DMS153 (cell line): ENCODE measurements at places on chromosomes 1 and 21.

- DNase-seq = no peak
Observed at GRCh38 chr1:186175588-186175987, 199.5 kb downstream of the TPR start.

GRCh38 chr1:217106231-217106901 lies 383.1 kb upstream of the ESRRG start:
- DNase-seq = no peak

GRCh38 chr1:24151175-24151533 lies 8.2 kb upstream of the IL22RA1 start:
- DNase-seq = peak; percentile 86

- no peak for DNase-seq
Observed at GRCh38 chr21:29209696-29210095, 79.3 kb downstream of the MAP3K7CL start.

GRCh38 chr1:226870401-226871279 lies at the start of gene PSEN2:
TSS of gene PSEN2 (plus strand) at chr1:226870616. CDS start at chr1:226881908, 11,292 bp downstream.
- peak; percentile 52 for DNase-seq

DNA sequence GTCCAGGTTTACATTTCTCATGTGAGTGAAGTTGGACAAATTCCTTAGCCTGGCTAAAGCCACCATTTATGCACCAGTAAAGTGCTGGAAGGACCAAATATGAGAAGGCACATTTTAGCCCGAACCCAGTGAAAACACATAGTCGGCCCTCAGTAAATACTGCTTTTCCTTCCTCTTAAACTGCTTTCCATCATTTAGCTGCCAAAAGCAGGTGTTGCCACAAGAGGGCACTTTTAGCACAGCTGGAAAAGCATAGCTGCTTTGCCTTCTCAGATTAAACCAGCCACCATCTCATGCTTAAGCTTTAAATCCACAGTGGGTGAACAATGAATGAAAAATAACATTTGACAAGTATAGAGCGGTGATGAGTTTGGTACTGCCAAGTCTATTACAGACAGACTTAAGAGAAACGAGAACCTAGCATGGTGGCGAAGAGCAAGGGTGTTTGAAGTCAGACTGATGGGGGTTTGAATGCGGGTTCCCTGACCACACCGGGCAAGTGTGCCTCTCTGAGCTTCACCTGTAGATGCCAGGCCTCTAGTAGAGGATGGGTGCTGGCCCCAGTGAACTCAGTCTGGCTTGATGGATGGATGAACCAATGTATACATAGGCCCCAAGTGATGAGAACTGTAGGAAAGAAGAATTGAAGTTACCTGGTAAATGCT lies 57.8 kb downstream of the SLC35D1 start:
- DNase-seq = peak; percentile 76

- DNase-seq = no peak
Observed at GRCh38 chr1:185393815-185394214, 76.8 kb upstream of the IVNS1ABP start.

DNA sequence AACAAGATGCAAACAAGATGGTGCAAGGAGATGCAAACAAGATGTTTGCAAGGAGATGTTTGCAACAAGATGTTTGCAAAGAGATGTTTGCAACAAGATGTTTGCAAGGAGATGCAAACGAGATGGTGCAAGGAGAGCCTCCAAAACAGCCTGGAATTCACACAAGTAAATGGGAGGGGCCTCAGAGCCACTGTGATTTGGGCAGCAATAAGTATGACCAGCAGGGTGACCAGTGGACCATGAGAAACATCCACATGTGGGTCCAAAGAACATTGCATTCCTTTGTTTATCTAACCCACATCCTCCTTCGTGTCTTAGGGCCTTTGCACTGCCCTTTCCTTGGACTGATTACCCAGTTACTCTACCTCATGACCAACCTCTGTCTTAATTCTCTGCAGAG lies 162.9 kb downstream of the PLPP3 start:
- no peak for DNase-seq

DNA sequence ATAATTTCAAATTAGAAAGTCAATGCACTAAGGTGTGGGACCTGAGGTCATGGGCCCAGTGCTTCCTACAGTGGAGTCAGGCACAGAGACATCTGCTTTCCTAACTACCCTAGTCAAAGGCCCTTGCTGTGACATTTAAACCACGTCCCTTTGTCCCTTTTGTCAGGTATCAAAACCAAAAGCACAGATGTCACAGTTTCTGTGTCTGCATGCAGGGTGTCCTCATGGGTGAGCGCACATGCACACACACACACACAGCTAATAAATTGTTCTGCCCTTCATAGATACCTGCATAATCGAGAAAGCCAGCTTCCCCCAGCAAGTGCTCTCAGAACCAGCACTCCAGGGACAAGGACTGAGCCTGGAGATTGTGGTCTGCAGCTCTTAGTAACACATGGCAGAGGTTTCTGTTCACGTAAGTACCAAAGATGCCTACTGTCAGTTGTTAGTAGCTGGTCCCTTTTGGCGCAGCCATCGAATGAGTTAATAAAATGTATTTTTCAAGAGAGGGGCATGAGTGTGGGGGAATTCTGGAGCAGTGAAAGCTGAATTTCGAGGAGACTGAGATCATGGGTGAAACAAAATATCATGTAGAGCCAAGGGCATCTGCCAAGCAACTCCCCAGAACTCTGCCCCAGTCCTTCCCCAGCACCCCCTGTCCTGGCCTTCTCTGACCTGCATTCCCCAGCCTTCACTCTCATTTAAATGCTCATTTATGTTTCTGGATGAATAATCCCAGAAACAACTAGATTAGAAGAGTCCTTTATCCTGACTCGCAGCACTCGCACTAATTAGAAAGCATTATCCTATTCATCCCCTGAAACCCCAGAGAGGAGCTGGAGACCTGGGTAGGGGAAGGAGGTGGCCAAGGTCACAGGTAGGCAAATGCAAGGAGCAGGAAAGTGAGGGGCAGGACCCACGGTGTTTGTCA lies 25.5 kb downstream of the TNR start:
- peak; percentile 31 for DNase-seq

GRCh38 chr1:41666981-41667631 lies 182.6 kb upstream of the EDN2 start:
- DNase-seq = no peak

DNA sequence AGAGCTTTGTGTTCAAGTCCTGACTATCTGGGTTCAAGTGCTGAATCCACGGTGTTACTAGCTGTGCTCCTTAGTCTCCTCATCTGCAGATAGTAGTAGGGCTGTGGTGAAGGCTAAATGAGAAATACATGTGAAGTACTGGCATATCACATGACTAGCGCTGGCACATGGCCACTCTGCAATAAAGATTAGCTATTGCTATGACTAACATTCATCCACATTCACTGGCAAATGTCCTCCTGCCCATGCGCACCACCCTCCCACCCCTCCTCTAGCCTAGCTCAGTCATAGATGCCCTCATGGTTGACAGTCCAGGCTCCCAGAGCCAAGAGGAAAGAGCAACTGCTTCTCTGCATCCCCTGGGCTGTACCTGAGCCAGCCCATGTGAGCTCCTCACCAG lies 8.5 kb upstream of the COL8A2 start:
- peak; percentile 59 for DNase-seq

- no peak for DNase-seq
Observed at GRCh38 chr1:156083800-156084790, 1.8 kb upstream of the MEX3A start.

- DNase-seq = no peak
Observed at GRCh38 chr1:14741532-14741931, 143.0 kb downstream of the KAZN start.

GRCh38 chr1:8706291-8706690 lies 111.1 kb downstream of the RERE start:
- DNase-seq = no peak

- no peak for DNase-seq
Observed at GRCh38 chr1:20035114-20035513, 34.9 kb upstream of the PLA2G5 start.

GRCh38 chr1:219489636-219490035 lies 123.3 kb downstream of the ZC3H11B start:
- no peak for DNase-seq

- DNase-seq = no peak
Observed at GRCh38 chr1:9652379-9653209, 1.1 kb downstream of the PIK3CD start.

DNA sequence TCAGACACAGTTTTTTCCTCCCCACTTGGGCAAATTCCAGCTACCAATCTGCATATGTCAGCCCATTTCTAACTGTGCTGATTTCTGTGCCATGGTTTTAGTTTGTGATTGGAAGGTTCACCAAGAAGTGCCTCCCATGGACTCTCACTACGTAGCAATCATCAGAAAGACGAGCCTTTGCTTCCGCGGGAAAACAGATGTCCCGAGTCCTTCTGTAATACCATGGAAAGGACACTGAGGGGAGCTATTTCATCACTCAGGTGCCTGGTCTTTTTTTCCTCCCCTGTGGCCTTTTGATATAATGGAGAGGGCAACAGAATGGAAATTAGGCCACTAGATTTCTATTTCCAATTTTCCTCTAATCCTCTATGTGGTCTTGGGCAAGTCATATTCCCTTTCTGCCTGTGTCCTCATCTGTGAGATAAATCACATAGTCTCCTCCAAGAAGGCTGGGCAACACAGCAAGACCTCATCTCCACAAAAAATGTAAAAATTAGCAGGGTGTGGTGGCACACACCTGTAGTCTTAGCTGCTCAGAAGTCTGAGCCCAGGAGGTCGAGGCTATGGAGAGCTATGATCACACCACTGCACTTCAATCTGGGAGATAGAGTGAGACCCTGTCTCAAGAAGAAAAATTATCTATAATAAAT lies 24.8 kb downstream of the LEMD1 start:
- DNase-seq = peak; percentile 84

DNA sequence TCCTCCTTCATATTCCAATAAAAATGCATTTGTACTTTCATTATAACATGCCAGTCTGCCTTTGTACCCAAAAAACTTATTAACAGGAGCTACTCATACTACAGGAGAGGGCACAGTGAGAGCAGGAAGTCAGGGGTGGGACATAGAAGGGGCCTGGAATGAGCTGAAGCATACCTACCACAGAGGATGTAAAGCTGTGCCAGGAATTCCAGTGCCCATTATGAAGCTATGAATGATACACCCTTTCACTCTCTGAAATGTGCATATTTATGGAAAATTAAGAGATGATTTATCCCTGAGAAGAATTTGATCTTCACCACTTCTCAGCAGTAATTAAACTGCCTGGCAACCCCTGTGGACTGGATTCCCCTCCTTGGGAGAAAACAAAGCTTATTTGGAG lies 65.8 kb downstream of the ATP5PO start:
- DNase-seq = no peak

GRCh38 chr1:1091344-1092148 lies 17.4 kb upstream of the RNF223 start:
- no peak for DNase-seq

GRCh38 chr1:223344491-223344890 lies 19.5 kb downstream of the SUSD4 start:
- no peak for DNase-seq

DNA sequence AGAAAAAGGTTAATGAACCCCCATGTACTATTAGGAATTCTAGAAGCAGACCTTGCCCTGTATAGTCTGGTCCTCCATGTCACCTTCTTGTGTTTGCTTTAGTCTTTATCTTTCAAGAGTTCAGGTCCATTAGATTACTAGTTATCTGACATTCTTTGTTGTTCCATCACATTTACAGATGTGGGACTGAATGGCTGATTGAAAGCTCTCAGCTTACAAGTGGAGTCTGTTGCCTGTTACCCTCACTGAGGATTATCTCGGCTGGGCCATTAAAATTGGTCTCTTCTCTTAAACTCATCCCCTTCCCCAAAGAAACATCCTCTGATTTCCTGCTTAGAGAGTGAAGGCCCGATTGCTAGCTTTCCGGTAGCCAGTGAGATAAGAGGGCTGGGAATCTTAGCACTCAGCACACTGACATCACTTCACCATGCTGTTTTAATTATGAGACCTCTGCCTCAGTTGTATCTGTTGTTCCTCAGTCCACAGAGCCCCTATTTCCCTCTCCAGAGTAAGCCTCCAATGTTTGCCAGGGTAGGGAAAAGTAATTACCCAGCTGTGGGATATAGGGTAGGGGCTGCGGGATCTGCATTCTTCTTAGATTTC lies 76.8 kb downstream of the LPGAT1 start:
- DNase-seq = no peak

DNA sequence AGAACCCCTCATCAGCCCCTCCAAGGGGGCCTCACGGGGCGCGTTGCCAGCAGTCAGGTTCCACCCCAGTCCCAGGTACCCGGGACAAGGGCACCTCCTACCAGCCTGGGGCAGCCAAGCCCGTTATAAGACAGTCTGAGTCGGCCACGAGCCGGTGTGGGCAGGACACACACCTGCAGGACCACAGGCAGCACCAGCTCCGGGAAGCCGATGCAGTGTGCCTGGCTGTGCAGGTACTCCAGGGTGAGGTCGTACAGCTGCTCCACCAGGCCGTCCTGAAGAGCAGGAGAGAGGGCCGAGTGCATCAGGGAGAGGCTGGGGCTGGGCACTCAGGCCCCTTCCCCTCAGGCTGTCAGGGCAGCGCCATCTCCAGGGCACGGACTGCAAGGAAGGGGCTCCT lies 11.1 kb downstream of the NOC2L start:
- DNase-seq = no peak

DNA sequence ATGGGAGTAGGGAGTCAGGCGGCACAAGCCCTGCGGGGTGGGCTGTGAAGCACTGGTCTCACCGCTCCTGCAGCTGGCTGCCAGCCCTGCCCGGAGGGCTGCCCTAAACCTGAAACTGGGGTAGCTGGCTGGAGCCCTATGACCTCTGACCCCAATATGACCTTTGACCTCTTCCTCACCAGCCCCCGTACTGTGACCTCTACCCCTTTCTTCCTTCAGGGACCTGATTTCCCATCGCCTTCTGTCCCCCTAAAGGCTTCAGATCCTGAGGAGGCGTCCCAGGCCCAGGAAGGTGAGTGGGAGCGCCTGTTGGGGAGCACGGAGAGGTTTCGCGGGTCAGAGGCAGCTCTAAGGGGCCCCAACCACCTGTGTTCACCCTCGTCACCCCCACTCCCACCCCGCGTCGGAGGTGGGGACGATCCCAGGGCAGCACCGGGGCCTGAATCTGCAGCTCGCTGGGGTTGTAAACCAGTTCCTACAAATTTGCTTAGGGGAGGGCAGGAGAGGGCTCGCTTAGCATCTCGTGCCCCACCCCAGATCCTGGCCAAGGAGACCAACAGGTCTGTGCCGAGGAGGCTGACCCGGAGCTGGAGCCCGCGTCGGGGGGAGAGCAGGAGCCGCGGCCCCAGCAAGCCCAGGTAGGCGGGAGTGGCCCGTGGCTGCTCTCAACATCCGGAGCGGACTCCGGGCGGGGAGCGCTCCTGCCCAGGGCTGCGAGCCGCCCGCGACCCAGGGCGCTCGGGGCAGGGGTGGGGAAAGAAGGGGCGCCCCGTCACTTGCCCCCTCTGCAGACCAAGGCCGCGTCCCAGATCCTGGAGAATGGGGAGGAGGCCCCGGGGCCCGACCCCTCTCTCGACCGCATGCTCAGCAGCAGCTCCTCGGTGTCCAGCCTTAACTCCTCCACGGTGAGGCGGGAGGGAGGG lies 7.3 kb downstream of the SYTL1 start:
- peak; percentile 84 for DNase-seq
